DMS153 (cell line): ENCODE measurements at places on chromosomes 2 and 18.

DNA sequence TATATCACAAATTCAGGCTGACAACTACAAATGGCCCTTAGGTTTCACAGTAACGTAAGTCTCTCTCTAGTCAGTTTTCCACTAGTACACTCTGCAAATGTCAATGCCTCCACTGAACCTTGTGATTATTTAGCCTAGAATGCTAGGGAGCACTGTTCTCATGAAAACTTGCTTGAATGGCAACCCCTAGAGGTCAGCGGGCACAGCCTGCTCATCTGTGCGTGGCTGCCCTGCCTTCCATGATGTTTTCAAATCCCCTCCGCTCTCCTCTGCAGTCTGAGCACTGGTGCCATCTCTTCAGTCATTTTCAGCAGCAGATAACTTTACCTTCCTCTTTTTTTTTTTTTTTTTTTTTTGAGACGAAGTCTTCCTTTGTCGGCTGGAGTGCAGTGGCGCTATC is 84.1 kb upstream of the GULP1 start:
- no peak for DNase-seq

DNA sequence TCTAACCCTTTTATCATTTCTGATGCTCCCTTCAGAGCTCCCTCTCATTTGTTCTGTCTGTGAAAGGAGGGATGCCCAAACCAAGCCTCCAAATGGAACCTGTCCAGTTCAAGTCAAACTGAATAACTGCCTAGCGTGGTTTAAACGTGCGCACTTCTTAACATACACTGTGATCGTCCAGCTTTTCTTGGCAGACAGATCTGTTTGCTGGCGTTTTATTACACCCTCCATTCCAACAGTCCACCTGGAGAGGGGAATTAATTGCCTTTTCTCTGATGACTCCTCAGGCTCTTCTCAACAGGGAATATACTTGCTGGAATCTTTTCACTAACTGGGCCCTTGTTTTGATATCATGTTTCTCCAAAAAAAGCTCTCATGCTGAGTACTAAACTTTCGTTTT is 379.2 kb upstream of the POU3F3 start:
- DNase-seq, result no peak

DNA sequence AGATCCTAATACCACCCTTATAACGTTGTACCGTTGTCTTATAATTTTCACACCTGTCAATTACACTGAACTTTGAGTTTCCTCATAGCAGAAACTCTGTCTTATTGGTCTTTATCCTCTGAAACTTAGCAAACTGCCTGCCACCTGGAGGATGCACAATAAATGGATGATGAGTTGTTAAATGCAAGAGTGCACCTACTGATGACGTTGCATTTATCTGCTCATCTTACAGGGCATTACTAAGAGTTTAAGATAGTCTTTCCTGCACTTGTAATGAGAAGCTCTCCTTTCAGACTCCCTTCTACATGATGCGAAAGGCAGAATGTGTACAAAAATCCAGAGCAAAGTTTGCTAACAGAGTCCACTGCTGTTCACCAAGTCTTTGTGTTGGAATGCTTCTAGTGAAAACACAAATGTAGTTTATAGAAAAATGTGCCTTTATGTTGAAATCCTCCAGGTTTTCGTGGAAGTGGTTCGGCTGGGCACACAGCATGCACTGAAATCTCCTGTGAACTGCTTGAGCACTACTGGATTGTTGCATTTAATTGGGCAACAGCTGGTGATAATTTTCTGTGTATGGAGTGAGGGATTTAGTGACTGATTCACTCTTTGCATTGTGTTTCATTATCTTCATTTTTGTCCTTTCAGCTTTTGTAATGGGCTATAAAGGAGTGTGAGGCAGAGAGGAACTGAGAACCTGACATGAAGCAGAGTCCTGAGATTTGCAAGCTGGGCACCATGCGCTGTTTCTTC is 665.8 kb upstream of the ID2 start:
- DNase-seq, result no peak

DNA sequence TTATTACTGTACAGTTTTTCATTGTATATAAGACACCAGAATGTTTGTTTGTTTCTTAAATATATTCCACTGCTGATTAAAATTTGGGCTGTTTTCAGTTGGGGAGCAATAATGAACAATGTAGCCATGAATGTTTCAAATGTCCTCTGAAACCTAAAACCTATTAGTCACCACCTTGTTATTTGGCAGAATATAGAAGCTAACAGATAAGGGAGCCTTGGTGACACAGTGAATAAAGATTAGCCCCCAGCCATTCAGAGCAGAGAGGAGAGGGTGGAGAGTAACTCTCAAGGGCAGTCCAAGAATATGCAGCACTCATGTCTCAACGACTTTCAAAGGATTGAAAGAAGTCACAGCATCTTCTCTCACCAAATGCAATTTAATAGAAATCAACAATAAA is 43.1 kb upstream of the ATP8B1 start:
- no peak for DNase-seq

DNA sequence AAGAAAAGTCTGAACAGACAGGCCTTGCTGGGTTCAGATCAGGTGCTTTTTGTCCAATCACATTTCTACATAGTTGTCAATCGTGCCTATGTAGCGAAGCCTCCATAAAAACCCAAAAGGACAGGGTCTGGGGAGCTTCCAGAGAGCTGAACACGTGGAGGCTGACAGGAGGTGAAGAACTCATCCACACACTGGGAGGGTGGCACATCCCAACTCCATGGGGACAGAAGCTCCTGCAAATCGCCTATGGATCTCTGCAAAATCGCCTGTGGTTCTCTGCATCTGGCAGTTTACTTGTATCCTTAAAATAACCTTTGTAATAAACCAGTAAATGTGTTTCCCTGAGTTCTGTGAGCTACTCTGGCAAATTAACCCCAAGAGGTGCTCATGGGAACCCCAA is 12.4 kb downstream of the ALPK2 start:
- no peak for DNase-seq

GRCh38 chr2:240782886-240783818 is 36.9 kb downstream of the KIF1A start:
- no peak for DNase-seq

GRCh38 chr18:2826581-2826980 is 20.2 kb upstream of the EMILIN2 start:
- no peak for DNase-seq

DNA sequence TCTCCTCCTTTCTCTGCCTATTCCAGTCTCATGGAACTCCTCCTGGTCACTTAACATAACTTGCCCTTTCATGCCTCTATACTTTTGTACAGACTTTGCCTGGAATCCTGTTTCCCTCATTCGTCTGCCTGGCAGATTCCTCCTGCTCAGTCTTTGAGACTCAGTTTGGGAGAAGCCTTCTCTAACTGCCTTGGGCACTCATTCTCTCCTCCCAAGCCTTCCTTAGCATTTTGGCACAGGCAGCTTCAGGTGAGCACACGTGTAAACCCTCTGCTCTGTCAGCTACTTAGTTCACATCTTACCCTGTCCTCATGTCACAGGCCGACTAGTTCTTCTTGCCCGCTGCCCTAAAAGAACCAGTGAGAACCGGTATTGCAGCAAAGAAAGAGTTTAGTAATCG is 6.0 kb upstream of the FAM98A start:
- DNase-seq, result no peak

- peak; percentile 26 for DNase-seq
These were observed 1.4 kb upstream of the ZFP36L2 start for GRCh38 chr2:43227830-43228281.
